ENCODE measurements at places on chromosomes 12 and 14.
A peak's percentile ranks its signal among the peaks of the same experiment; 100 is the strongest.

DNA sequence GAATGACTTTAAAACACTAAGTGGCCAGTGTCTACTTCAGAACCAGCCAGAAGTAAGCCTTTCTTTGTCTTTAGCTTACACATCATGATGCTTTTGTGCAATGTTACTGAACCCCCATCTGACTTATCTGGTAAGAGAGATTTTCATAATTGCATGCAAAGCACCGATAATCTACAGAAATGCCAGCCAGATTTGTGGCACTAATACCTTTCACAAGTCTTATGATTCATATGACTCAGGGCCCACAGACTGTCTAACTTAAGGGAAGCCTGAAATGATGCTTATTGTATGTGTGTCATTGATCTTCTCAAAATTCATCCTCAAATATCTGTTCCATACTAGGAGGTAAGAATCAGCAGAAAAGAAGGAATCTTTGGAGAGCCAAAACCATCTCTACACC lies 18.0 kb downstream of the IGF1 start:
- DNase-seq, result no peak
- no peaks in the 10 kb centered on the region for H3K27me3 ChIP-seq
- H3K36me3 ChIP-seq, result no peaks in the 10 kb centered on the region
- H3K4me3 ChIP-seq, result no peak overlapping the region
- H3K27ac ChIP-seq, result no peak overlapping the region
- no peaks in the 10 kb centered on the region for H3K4me1 ChIP-seq

DNA sequence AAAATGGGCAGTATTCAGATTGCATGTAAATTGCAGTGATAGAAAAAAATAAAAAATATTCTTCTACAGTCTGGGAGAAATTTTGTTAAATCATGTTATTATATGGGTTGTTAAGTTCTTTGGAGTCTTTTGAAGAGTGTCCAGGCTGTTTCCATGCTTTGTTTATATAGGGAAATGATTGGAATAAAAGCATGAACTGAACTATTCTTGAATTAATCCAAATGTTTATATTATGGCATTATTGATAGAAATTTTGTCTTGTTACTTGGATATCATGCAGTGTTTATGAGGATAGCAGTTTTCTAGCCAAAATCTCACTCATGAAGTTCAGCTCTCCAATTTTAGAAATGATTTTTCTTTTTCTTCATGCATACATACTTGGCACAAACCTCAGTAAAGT lies 108.2 kb upstream of the NAV3 start:
- no peaks in the 10 kb centered on the region for H3K36me3 ChIP-seq
- peaks cover 16% of the 10 kb centered on the region for H3K4me1 ChIP-seq

DNA sequence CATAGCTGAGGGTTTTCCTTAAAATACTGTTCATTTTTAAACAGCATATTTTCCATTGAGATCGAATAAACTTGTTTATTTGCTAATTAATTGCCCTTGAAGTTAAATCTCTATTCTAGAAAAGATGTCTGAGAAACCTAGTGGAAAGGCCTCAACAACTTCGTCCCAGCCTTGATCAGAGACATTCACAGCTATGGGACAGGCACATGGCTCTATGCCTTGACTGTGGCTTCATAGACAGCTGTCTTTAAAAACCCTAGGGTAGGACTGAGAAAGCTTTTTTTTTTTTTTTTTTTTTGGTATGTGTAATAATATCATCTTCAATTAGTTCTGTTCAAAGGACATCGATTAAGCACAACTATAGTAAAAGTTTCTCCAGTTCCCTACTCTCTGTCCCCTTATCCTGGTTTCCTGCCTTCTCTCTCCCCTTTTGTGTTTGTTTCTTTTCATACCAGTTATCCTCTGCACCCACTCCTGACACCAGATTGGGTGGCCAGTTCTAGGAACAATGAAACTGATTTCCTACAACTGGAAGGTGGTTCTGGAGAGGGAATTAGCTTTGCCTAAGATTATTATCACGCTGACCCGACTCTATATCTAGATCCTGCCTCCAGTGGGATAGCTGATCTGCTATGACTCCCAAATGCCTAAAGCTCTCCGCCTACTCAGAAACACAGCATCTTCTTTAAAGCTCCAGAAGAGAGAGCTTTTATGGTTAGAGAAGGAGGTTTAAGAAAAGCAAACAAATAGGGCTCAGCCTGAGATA lies 20.3 kb downstream of the SOCS2 start:
- H3K27ac ChIP-seq, result peak overlapping the region; percentile 73
- H3K36me3 ChIP-seq, result no peaks in the 10 kb centered on the region
- no peak for DNase-seq
- peak overlapping the region; percentile 21 for H3K4me3 ChIP-seq
- H3K27me3 ChIP-seq, result no peaks in the 10 kb centered on the region

- H3K4me3 ChIP-seq, result no peak overlapping the region
- H3K36me3 ChIP-seq, result no peaks in the 10 kb centered on the region
- DNase-seq, result no peak
- H3K4me1 ChIP-seq, result no peaks in the 10 kb centered on the region
Measured at GRCh38 chr14:79730953-79731352, 480.4 kb downstream of the DIO2 start.

DNA sequence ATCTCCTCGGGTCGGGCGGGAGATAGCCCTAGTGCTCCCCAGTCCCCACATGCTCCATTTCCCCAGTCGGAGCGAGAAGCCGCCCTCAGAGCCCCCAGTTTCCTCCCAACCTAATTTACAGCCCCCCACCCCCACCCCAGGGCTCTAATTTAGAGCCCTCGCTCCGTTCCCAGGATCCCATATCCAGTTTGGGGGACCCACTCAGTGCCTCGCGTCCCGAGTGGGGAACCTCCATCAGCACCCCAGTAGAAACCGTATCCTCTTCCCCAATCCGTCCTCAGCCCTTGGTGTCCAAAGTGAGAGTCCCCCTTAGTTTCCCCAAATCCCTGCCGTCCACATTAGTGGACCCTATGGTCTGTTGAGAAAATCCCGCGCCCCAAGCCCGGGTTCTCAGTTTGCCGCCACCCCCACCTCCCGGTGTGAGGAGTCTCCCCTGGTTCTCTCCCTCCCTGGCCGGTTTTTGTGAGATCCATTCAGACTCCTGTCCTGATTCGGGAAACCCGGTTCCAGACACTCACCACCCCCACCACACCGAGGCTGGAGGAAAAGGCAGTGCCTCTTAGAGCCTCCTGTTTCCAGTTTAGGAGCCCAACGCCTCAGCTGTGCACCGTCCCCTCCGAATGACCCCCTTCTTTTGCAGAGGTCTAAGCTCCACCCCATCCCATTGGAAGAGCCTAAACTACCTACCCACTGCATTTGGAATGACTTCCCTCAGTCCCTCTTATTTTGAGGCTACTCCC lies 809 bp upstream of the MSI1 start:
- no peaks in the 10 kb centered on the region for H3K36me3 ChIP-seq
- peaks cover 87% of the 10 kb centered on the region for H3K27me3 ChIP-seq

DNA sequence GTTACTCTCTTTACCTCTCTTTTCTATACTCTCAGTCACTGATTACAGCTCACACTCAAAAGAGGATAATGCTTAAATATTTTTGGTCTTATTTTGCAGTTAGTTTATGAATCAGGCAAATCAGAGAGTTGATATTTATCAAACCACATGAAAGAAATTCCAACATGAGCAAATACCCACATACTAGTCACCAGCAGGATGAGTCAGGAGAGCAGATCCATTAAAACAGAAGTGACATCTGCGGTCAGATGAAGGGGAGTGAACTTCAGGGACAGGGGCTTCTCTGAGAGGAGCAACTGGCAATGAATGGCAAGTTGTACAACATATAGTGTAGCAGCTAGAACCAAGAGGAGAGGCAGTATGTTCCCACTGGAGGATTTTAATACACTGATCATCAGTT lies 258.7 kb downstream of the SYT10 start:
- no peaks in the 10 kb centered on the region for H3K27me3 ChIP-seq
- no peak for DNase-seq
- no peak overlapping the region for H3K27ac ChIP-seq
- H3K36me3 ChIP-seq, result no peaks in the 10 kb centered on the region

DNA sequence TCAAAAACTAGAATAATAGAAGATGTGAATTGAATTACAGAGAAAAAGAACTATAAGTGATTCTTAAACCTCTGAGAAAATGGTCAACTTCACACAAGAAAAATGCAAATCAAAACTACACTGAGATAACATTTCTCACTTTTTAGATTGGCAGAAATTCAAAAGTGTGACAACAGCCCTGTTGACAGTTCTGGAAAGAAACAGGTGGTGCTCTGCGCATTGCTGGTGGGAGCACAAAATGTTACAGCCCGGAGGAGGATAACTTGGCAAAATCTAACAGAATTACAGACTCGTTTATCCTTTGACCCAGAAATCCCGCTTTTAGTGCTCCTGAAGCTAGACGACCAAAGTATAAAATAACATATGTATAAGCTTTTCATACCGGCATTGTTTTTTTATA lies 222.5 kb upstream of the CNTN1 start:
- H3K27ac ChIP-seq, result no peak overlapping the region
- H3K36me3 ChIP-seq, result no peaks in the 10 kb centered on the region
- H3K4me3 ChIP-seq, result no peak overlapping the region

- H3K36me3 ChIP-seq, result peaks cover 50% of the 10 kb centered on the region
- H3K4me1 ChIP-seq, result peaks cover 8% of the 10 kb centered on the region
- peak overlapping the region; percentile 39 for H3K27ac ChIP-seq
- no peak overlapping the region for H3K4me3 ChIP-seq
- no peaks in the 10 kb centered on the region for H3K27me3 ChIP-seq
Measured at GRCh38 chr12:57158665-57159064, 11.2 kb upstream of the LRP1-AS start.

GRCh38 chr12:6959058-6959804 lies 8.1 kb downstream of the PTPN6 start:
- peak overlapping the region; percentile 78 for H3K27ac ChIP-seq
- no peaks in the 10 kb centered on the region for H3K36me3 ChIP-seq
- no peaks in the 10 kb centered on the region for H3K27me3 ChIP-seq
- peaks cover 34% of the 10 kb centered on the region for H3K4me1 ChIP-seq
- DNase-seq, result no peak
- H3K4me3 ChIP-seq, result no peak overlapping the region
